ENCODE measurements at places on chromosomes 2 and 18. TPM values are rescaled to one million over a fixed set of nuclear protein-coding genes. Genes with fewer than 3 reads are reported as not detected.

- H3K27ac ChIP-seq = no peak overlapping the region
- H3K4me1 ChIP-seq = peaks cover 18% of the 10 kb centered on the region
- no peaks in the 10 kb centered on the region for H3K27me3 ChIP-seq
- no peak for DNase-seq
- peaks cover 6% of the 10 kb centered on the region for H3K36me3 ChIP-seq
Measured at GRCh38 chr2:120862201-120863060, 126.8 kb downstream of the GLI2 start.

GRCh38 chr2:189834059-189834458, 49.8 kb downstream of the PMS1 start:
- no peaks in the 10 kb centered on the region for H3K27me3 ChIP-seq
- H3K27ac ChIP-seq = no peak overlapping the region
- H3K36me3 ChIP-seq = peaks cover 5% of the 10 kb centered on the region

DNA sequence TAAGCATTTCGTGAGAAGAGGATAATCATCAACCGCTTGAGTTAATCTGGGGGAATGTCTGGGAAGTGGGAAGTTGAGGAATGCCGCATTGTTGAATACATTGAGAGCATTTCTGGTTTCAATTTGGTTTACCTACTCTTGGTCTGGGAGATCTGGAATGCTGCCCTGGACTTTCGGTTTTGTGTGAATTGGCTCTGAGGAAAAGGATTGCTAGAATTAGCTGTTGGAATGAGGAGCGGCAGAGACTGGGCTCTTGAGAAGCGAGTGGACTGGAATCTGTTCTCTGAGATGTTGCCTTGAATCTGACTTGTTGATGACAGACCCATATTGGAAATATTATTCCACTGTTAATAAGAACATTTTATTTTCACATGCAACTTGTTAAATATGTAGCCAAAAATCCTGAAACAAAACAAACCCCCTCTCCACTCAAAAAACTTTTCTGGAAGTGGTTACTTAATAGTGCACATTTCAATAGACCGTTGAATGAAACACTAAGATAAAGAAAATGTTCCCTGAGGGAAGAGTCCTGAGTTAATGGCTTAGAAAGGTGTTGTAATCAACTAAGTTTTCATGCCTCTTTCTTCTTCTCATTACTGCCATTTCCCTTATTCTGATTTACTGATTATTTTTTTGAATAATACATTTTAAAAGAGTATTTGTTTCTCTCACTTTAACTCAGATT, 50.8 kb downstream of the PTPRM start:
- H3K4me1 ChIP-seq = no peaks in the 10 kb centered on the region
- no peak overlapping the region for H3K27ac ChIP-seq
- DNase-seq = no peak
- no peaks in the 10 kb centered on the region for H3K27me3 ChIP-seq
- H3K4me3 ChIP-seq = no peak overlapping the region

GRCh38 chr2:27006602-27007415, 26.0 kb upstream of the TMEM214 start:
- no peak overlapping the region for H3K4me3 ChIP-seq
- no peak overlapping the region for H3K27ac ChIP-seq
- no peaks in the 10 kb centered on the region for H3K27me3 ChIP-seq
- H3K4me1 ChIP-seq = no peaks in the 10 kb centered on the region
- H3K36me3 ChIP-seq = no peaks in the 10 kb centered on the region

ANKRD29 gene
- 2.1 TPM for total RNA-seq

DNA sequence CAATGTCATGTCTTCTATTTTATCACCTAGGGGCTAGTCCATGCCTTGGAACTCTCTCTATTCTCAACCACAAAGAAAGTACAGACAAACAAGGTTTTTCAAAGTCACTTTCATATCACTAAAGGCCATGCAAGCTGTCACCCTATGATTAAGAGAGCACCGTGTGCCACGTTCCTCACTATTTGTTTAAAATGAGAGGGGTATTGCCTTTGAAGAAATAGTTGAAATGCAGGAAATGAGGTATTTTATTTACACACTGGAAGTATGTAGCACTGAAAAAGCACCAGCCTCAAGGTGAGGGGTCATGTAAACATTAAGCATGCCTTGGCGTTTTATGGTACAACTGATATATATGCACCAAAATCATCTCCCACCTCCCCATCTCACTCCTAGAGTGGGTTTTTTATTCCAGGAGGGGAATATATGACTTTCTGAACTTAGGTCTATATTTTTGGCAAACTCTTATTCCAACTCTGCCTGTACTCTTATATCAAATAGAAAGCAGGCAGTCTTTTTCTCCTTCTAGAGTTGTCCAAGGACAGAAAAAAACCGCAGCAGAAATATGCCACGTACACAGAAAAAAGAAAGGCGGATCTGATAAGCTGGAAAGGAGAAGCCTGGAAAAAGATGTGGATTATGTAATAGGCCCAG, 53.5 kb downstream of the VSNL1 start:
- peaks cover 3% of the 10 kb centered on the region for H3K36me3 ChIP-seq
- H3K4me3 ChIP-seq = no peak overlapping the region
- peaks cover 25% of the 10 kb centered on the region for H3K4me1 ChIP-seq
- no peak overlapping the region for H3K27ac ChIP-seq
- no peaks in the 10 kb centered on the region for H3K27me3 ChIP-seq

Measured in H9 (cell line).